AG04450 (cell line): ENCODE measurements at places on chromosomes 2 and 18. TPM values are rescaled to one million over a fixed set of nuclear protein-coding genes. Genes with fewer than 3 reads are reported as not detected.

GRCh38 chr2:231795525-231796327, 9.5 kb downstream of the COPS7B start:
- DNase-seq = peak; percentile 34

- no peak for DNase-seq
Observed at GRCh38 chr2:112884869-112885505, 26.0 kb upstream of the IL37 start.

GRCh38 chr2:172248785-172249187, 146.1 kb upstream of the DLX2 start:
- DNase-seq = no peak

- no peak for DNase-seq
Observed at GRCh38 chr2:235843591-235844395, 324.4 kb downstream of the GBX2 start.

DNA sequence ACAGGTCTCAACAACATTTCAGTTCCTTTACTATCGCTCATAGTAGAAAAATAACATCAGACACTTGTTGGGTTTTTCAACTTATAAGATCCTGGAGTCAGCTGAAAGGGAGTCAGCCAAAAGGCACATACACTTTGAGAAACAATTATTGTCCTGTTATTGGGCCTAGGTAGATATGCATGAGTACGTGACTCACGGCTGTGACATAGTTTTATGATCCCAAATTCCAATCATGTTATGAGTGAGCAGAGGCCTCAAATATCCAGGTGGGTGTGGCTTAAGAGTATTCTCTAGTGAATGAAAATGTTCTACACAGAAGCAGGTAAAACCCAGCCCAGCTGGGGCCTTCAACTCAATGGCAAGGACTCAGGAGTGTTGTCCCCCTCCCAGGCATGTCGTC, 27.2 kb downstream of the SERPINB8 start:
- no peak for DNase-seq

DNA sequence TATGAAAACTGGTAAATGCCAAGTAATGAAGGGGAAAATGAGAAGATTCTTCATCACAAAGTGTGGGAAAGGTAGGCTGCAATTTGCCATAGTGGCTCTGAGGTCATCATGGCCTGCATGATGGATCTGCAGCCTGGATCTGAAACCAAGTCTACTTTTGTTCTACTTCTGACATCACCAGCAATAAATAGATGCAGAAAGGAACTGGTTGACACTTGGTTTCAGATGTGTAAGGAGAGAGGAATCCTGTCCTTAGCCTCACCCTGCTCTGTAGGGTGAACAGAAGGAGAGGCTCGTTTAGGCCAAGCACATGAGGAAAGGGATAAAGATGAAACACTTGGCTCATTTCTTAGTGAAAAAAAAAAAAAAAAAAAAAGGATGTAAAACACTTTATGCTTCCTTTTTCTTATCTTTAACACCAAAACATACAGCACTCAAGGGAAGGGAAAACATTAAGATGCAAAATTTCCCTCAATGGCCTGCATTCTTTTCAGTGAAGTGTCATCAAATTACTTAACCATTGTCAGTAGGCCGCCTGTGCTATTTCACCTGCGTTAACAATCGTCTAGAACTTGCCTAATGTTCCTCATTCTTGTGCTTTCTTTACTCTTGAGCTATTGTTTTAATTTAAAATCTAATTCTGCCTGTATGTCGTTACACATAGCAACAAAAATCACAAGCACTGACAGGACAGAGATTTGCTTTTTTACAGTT, 3.9 kb downstream of the NEB start:
- DNase-seq = no peak

DNA sequence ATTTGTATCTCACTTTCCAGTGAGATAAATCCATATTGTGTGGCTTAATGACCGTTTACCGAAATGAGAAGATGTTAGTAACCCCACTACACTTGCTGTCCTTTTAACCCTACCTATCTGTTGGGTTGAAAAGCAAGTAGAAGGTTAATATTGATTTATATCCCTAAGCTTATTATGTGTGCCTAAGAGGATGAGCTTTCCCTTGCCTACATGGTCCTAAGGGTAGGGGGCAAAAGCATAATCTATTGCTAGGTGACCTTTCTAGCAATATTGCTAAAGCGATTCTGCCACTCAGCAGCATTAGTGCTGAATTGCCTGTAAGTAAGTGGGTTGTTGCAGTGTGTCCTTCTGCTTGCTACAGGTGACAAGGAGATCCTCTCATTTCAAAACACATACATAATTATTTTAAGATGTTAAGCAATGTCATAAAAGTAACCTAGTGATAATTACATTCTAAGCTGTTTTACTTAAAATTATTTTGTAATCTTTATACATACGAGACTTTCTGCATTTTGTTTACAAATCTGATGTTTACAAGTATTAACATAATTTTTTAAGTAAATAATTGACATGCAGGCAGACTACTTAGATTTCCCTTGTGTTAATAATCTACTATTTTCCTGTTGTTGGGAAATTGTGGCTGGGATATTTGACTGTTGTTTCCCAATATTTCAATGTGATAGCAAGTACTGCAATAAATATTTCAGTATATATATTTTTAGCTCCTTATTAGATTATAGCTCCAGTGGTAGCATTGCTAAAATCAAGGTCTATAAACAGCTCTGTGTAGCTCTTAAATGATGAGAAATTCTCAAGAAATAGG, 49.1 kb upstream of the CABYR start:
- DNase-seq = no peak

DNA sequence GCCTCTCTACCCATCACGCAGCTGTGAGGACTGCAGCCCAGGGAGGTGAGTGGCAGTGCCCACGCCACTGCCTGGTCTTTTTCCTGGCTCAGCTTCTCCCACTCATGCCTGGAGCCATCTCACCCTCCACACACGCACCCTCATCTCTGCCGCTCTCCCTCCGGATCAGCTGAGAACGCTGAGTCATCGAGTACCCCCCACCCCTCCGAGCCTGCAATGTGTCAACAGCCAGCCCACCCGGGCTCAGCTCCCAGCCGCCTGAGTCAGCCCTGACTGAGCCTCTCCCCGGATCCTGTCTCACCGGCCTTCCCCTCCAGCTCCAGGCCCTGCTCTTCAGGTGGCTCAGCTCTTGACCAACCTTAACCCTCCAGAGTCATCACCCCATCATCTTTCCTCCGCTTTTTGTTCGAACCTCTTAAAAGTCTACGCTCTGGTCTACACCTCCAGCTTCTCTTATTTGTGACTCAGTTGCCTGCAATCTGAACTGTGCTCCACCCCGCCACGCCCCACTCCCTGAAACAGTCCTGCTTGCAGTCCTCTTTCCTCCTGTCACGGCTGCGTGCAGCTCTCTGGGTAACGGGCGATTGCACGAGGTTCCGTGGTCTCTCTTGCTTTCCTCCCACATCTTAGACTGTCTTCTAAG, 94.4 kb upstream of the ASAP2 start:
- peak; percentile 86 for DNase-seq

DNA sequence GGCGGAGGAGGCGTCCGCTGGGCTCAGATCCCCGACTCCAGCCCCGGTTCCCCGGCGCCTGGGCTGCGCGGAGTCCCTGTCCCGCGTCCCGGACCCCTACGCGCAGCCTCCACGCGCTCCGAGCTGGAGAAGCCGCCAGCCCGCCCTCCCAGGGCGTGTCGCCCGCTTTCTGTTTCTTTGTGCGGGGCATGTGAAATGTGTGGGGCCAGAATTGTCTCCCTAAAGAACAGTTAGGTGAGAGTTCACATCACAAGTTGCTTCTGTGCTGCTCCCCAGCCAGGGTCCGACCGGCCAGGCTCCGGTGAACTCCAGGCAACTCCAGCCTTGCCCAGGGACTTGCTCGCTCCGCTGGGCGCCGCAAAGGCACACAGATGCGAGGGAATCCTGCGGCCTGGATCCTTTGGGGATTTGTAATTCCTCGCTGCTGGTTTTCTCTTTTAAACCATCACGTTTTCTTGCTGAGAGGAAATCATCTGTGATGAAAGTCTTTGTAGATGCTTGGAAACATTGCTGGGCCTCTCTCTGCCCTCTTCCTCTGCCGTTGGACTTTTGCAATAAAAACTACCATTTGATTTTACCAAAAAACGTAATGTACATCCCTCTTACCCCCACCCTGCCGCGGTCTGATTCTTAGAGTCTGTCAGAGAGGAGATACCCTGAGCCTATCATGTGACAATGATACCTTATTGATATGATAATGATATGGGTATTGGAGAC, 631 bp downstream of the GYPC start:
- DNase-seq = no peak

- DNase-seq = peak; percentile 47
Observed at GRCh38 chr2:177983183-177983788, 89.3 kb downstream of the PDE11A start.

DNA sequence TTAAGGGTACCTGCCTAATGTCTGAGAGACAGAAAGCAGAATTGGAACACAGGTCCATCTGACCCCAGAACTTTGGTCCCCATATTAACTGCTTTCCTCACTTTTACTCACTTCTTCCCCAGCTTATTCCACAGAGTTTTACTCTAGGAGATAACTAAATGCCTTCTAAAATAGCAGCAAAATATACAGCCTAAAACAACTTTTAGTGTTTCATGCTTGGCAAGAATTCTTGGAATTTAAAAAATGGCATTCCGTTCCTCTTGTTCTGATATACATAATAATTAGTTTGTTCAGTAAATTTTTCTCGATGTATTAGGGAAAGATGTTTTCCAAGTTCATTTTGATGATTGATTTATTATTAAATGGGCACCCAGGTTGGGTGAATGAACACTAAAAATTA, 151.9 kb downstream of the FHOD3 start:
- no peak for DNase-seq

DNA sequence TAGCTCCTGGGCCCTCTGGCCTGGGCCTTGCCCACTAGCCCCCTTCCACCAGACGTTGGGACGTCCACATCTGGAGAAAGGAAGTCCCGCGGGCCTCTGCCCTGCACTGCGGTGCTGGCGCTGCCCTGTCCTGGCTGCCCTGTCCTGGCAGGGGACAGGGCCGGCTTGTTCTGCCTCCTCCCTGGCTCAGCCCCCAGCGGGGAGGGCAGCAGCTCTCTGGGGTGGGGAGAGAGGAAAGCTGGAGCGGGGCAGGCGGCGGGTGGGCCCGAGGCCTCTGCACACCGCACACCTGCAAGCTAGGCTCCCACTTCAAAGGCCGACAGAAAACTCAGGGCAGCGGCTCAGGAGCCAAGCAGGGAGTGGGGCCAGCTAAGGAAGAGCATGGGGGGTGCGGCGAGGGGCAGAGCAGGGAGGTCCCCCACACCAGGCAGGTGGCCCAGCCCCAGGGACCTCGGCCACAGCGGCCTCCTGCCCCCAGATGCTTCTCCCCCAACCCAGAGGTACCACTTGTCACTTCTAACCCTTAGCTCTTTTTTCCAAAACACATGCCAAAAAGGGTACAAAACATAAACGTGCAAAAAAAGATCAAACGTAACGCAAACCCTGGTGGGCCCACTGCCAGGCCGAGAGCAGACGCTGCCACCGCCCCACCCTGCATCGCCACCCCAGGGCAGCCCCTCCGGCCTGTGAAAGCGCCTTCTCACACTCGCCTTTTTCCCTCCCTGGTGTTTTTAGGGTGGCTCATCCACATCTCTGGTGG, 13.5 kb downstream of the SNED1 start:
- DNase-seq = no peak

GRCh38 chr2:125559186-125559585, 1096.8 kb upstream of the GYPC start:
- DNase-seq = no peak

GRCh38 chr2:45567974-45568789, 42.9 kb downstream of the SRBD1 start:
- DNase-seq = no peak

GRCh38 chr2:20580690-20581437, 70.0 kb downstream of the HS1BP3 start:
- no peak for DNase-seq

GRCh38 chr2:98519851-98520250, 75.2 kb downstream of the INPP4A start:
- DNase-seq = no peak

DNA sequence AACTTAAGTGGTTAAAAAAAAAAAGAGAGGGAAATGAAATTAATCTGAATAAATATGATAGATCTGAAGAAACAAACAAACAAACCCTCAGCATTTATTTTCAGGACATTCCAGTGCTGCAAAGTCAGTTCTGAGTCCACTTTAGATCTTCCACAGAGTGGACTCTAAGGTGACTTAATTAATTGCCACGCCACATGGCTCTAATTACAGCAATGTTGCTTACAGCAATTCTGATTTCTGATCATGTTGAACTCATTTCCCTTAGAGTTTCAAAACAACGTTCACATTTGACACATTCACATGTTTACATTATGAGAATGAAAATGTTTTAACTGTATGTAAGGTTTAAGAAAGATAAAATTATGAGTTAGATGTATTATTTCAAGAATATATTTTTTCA, 38.6 kb upstream of the RASGRP3 start:
- DNase-seq = no peak

GRCh38 chr2:227655454-227655853, 11.2 kb upstream of the SCYGR5 start:
- DNase-seq = peak; percentile 8

DNA sequence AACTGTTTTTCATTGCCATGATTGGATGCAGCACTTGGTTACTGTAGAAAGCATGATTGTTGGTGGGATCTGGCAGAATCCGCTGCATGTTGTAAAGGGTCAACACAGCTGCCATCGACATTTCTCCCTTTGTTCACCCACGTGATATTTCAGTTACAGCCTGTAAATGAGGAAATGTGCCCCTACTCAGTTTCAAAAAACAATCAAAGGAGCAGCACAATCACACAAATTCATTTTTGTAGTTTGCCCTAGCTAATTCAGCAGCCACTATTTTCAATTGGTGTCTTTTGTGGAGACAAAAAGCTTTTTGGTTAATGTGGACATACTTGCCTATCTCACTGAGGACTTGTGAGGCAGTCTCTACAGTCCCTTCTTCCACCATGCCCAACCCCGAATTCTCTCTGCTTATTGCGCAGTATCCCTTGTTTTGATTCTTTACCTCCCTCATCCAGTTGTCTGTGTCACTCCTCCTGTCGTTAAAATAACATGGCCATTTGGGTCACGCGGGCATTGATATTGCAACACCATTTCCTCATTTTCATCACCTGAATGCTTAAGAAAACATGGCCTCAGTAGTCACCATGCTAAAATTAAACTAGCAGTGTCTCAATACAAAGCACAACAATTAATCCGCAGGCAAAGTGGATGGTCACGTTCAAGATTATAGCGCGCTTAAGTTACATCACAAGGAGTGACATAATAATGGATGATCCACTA, 6.4 kb upstream of the PROC start:
- DNase-seq = no peak

TLX2 gene
- polyA plus RNA-seq = not detected in 2 replicates

KRTCAP3 gene
- polyA plus RNA-seq = 0.32 and 0.60 TPM in 2 replicates

KHK gene
- polyA plus RNA-seq = 0.37 and 0.79 TPM in 2 replicates

AKAIN1 gene
- not detected in 2 replicates for polyA plus RNA-seq

CERS6 gene
- 5.4 and 6.2 TPM in 2 replicates for polyA plus RNA-seq

IL1RL2 gene
- polyA plus RNA-seq = 0.37 and 0.72 TPM in 2 replicates

ST6GAL2 gene
- 0.06 TPM in 1 of 2 replicates, not detected in the other for polyA plus RNA-seq

LAMA1 gene
- polyA plus RNA-seq = 25.2 and 26.0 TPM in 2 replicates

SFTPB gene
- polyA plus RNA-seq = not detected in 2 replicates

ANKRD30BL gene
- polyA plus RNA-seq = not detected in 2 replicates

NMUR1 gene
- not detected in 2 replicates for polyA plus RNA-seq
